ENCODE measurements at places on chromosomes 2 and 18. TPM values are rescaled to one million over a fixed set of nuclear protein-coding genes. Genes with fewer than 3 reads are reported as not detected.

The RASGRP3 gene
- total RNA-seq = 205 TPM

The LHCGR gene
- not detected for total RNA-seq

GRCh38 chr2:142865924-142866323 lies 11.5 kb upstream of the KYNU start:
- DNase-seq = no peak

DNA sequence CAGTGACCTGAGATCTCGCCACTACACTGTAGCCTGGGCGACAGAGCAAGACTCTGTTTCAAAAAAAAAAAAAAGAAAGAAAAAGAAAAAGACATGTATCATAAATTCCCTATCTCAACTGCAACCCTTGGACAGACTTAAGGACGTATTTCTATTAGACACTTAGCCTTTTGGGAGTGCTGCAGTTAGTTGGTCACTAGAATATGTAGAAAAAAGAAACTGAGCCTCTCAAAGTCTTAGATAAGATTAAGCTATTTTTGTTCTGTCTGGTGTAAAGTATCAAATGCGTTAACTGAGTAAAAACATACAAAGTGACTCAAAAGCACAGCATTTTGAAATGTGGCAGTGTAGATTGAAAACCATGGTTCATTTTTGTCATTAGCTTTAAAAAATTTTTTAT lies 7.3 kb downstream of the NBEAL1 start:
- DNase-seq = no peak

GRCh38 chr2:102226612-102227391 lies 40.0 kb downstream of the IL1RL2 start:
- no peak for DNase-seq

DNA sequence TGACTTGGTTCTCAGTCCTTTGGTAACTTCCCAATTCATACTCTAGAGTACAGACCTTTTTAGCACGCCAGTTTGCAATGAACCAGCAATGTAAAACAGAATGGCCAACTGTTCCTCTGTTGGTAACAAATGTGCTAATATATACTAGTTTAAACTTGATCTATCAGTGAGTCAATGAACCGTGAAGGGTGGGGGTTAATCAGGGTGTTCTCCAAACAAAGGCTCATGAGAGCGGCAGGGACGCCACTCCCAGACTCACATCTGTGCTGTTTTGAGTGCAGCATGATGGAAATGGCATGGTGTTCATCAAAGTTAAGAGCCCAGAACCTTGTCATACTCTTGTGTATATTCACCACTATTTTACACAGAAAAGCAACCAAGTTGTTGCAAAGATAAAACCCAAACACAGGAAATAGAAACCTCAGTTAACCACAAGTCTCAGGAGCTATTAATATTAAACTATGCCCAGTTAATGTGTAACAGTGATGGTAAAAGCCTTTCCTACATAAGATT lies 70.3 kb downstream of the CERKL start:
- DNase-seq = no peak

All from activated B cell treated with CpG ODN at 0.5 μM for 24 hours (primary cell).